ENCODE measurements at places on chromosomes 3 and 15.

- DNase-seq, result peak; percentile 8
Measured at GRCh38 chr15:51232581-51232980, 105.8 kb downstream of the CYP19A1 start.

DNA sequence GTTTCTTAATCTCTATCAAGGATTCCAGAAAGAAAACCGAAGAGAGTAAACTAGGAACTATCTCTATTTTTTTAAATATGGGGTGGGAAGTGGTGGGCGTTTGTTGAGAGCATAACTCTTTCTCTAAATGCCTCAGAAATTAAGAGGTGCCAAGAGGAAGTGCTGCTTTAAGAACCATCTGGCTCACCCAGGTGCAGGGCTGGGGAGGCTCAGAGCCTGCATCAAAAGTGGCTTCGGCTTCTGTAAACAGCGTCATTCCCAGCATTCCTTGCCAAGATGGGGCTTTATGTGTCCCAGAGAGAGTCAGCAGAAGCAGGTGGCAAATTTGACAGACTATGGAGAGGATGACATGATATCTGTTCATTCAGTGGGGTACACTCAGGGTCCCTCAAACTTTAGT lies 123.3 kb upstream of the BFSP2 start:
- DNase-seq, result no peak

GRCh38 chr3:23365066-23365465 lies 161.9 kb downstream of the UBE2E2 start:
- DNase-seq, result no peak

DNA sequence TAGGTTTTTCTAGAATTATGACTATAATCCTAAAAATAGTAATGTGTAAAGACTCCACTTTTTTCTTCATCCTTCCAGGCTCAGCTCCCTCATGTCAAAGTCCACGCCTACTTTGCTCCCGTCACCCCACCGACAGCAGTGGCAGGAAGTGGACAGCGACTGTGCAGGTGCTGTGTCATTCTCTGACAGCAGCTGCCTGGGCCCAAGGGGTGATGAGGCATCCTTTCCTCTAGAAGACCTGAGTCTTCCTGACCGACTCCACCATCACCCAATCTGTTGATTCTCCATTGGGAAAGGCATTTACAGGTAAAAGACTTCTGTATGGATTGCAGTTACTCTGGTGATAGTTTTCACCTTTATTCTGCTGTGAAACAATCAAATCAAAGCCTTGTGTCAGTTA lies 54.8 kb downstream of the UBP1 start:
- DNase-seq, result no peak

GRCh38 chr3:61141697-61142096 lies 109.6 kb downstream of the FHIT start:
- no peak for DNase-seq

- no peak for DNase-seq
Measured at GRCh38 chr15:59557581-59557980, 54.0 kb upstream of the GCNT3 start.

DNA sequence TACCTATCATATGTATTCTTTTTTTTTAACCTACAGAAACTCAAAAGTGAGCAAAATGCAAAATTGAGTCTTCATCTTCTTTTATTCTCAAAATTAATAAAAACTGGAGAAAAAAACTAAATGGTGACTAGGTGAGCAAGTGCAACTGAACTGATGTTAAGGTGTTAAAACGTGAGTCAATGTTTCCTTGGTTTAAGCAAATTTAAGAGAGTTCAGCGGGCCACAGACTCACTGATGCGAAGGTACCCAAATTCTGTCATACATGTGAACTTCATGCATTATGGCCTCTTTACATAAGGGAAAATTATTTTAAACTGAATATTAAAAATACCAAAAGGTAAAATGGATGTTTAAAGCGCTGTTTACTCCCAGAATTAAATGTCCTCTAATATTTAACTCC lies 206.6 kb downstream of the FOXP1 start:
- DNase-seq, result no peak

DNA sequence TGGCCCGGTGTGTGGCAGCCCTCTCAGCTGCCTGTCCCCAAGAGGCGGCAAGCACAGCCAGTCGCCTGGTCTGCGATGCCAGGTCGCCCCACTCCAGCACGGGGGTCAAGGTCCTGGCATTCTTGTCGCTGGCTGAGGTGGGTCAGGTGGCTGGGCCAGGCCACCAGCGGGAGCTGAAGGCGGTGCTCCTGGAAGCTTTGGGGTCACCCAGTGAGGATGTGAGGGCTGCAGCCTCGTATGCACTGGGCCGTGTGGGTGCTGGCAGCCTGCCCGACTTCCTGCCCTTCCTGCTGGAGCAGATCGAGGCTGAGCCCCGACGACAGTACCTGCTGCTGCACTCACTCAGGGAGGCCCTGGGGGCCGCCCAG lies 20.8 kb downstream of the CAND2 start:
- DNase-seq, result no peak

GRCh38 chr15:70974004-70974832 lies 81.6 kb downstream of the LRRC49 start:
- DNase-seq, result peak; percentile 84

- peak; percentile 31 for DNase-seq
Measured at GRCh38 chr15:101047301-101047781, 128.2 kb downstream of the LRRK1 start.

- no peak for DNase-seq
Measured at GRCh38 chr3:10645800-10646199, 140.4 kb upstream of the ATP2B2 start.

GRCh38 chr15:28921919-28922706 lies 36.3 kb downstream of the APBA2 start:
- DNase-seq, result no peak

DNA sequence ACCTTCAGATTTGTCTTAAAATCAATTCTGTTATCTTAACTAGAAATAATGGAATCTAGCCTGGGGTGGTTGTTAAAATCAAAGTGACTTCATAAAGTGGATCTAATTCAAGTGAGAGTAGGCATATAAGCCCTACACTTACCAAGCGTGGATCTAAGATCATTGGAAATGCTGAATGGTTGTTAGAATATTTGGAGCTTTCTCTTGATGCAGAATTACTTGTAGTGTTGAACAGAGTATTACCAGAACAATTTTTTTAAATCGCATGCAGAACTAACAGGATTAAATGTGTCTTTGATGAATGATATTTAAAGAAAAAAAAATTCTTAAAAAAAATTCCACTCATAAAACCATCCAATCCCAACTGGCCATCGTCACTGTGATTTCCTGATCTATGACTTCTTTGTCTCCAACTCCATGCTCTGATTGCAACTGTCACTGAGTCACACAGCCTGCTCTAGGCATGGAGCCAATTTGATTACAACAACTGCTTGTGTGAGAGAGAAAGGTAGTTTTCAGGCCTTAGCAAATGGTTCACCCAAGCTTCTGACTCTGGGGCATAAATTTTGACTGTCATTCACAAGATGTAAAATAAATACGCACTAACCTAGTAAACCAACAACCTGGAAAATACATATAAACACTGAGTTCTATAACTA lies 25.9 kb upstream of the SPRED1 start:
- peak; percentile 84 for DNase-seq

DNA sequence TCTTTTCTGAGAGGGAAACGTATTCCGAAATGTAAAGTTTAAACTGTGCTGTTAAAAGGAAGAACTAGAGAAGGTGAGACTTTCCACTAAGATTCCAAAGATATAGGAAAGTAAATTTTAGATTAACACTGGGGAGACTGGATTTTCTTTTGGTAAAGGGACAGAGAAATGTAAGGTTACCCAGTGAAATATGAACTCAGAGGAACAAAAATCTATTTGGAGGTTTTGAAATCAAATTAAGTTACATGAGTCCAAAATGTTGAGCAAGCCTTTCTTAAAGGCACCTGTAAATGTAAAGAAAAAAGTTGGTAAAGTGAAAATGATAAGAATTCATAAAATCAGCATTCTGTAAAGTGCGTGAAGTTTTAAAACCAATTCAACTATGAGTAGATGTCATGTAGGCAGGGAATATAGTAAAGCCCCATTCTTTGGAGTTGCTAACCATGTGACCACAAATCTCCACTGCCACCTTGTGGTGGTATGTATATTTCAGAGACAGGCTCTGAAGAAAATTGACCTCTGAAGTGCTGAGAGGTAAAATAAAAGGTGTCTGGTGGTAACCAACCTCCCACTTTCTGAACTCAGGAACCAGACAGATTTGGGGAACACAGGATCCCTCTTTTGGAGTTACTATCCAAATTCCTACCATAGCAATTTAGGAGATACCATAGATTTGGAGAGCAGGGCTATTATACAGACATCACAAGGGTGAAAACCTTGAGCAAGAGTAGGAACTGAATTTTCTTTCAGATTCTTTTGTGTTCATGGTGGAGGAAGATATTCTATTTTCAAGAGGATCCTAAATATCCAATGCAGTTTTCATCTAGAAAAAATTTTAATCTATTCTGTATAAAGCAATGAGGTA lies 215.3 kb downstream of the ROBO2 start:
- DNase-seq, result peak; percentile 84

DNA sequence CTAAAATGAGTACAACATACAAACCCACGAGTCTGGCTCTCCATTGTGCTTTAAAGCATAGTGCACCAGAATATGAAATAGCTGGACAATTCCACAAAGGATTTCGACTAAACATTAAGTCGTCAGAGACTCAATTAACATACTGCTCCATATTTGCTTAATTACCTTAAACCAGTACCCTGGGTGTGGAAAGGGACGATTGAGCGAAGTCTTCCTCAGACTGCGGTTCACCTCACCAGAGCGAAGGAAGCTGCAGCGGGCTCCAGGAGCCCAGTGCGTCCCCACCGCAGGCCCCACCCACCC lies 218 bp upstream of the TRPC1 start:
- DNase-seq, result no peak

- peak; percentile 44 for DNase-seq
Measured at GRCh38 chr15:38558372-38559059, 6.1 kb downstream of the RASGRP1 start.

GRCh38 chr3:113241292-113242095 lies 30.1 kb downstream of the BOC start:
- DNase-seq, result no peak

DNA sequence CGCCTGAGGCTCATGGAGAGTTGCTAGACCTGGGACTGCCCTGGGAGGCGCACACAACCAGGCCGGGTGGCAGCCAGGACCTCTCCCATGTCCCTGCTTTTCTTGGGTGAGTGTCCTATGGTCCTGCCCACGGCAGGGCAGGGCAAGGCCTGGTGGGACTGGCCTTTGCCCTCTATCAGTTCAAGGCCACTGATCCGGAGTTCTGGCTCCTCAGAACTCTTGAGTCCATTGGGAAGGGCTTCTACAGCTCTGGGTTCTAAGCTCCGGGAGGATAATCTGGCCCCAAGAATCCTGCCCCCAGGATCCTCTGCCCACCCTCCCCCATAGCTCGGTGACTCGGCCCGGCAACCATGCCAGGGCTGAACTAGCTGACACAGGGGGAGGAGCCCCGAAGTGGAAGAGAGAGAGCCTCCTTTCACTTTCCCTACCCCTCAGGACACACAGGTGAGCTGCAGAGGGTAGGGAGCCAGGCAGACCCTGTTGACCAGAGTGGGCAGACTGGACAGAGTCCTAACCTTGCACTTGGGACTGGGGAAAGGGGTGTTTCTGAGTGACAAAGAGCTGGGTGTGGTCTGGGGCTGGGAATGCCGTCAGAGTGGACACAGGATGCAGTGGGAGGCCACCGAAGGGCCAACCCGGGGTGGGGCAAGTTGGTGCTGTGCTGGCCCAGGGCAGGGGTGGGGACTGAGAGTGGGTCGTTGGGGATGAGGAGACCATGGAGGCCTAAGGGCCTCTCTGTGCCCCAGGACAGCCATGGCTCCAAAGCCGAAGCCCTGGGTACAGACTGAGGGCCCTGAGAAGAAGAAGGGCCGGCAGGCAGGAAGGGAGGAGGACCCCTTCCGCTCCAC lies 664 bp downstream of the PARP3 start:
- DNase-seq, result peak; percentile 41

DNA sequence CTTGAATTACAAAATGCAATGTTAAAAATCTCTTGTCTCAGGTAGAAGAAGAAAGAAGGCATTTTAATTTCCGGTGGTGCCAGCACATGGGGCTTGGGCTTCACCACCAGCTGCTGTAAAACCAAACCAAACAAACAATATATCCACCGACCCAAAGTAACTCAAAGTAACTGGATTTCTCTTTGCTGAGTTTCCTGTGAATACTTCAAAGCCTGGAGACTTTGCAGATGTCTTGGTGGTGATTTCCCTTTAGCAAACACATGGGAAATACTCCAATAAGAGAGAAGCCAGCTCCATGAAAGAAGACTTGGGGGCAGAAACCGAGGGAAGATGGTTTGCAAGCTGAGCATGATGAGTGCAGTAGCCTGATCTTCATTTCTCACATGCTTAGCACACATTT lies 62.6 kb downstream of the EIF4E3 start:
- DNase-seq, result no peak

DNA sequence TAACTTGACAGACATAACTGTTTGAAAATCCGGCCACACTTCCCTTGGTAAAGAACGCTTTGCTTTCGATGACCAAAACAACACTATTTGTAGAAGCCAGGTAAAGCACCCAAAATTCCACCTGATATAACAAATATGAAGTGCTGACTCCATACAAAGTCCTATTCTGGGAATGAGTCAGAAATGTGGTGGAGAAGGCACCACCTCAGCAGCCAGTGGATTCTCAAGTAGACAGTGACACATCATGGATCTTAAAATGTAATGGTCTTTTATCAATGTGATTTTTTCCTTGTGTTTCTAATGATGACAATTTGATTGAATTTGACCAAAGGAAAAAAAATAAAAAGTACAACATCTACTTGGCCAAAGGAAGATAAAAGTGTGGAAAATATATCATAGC lies 135.0 kb upstream of the WNT5A start:
- peak; percentile 59 for DNase-seq

DNA sequence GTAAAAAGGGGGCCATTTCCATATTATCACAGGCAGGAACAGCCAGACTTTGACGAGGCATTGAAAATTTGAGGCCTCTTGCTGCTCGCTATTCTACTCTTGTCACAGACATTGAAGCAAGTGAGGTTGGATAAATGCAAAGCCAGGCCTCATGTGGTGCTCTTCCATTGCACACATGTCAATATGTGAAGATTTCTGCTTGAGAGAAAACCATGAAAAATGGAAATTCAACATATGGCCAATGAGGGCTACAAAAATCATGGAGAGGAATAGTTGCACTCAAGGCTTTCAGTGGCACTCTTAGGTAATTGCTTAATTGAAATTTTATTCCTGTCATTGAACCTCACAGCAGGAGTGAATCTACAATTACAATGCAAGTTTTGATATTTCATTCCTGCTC lies 185.6 kb upstream of the MBNL1 start:
- no peak for DNase-seq

GRCh38 chr3:155135003-155135402 lies 54.9 kb downstream of the MME start:
- DNase-seq, result no peak

Measured in choroid plexus epithelial cell (primary cell).